NCI-H1930 (cell line): ENCODE measurements at places on chromosomes 4 and X.

- no peak for DNase-seq
Observed at GRCh38 chrX:80285131-80285773, 135.0 kb upstream of the TENT5D start.

DNA sequence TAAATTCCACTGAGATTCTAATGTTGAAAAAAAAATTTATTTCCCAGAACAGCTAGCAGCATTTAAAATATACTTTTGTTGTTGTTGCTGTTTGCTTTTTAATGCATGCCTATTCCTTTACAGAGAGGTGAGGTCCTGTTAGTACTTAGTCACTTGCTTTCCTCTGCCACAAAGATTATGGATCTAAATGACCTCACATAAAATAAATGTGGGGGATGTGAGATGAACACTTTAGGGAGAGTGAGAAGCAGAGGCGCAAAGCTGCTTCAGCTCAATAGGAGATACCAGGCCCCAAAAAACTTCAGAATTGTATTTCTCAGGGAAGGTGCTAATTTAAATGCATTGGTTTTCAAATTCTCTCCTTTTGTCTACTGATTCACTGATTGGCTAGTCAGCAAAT lies 4.0 kb downstream of the LDB2 start:
- no peak for DNase-seq

- DNase-seq, result no peak
Observed at GRCh38 chr4:111879539-111879938, 265.7 kb upstream of the FAM241A start.

DNA sequence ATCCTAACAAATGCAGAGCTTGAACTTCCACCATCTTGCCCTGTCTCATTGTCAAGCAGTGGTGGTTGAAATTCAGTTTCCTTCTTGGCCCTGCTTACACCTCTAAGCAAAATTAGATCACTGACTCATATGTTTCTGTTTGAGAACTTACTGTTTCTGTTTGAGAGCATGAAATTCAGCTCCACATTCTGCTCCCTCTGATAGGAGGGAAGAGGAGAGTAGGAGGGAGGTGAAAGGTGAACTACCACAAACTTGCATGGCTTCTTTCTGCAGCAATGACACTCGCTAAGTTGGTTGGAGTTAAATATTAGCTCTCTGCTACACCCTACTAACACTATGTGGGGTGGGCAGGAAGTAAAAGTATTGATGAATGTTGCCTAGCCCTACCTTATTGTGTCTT lies 117.8 kb upstream of the EDA2R start:
- no peak for DNase-seq

DNA sequence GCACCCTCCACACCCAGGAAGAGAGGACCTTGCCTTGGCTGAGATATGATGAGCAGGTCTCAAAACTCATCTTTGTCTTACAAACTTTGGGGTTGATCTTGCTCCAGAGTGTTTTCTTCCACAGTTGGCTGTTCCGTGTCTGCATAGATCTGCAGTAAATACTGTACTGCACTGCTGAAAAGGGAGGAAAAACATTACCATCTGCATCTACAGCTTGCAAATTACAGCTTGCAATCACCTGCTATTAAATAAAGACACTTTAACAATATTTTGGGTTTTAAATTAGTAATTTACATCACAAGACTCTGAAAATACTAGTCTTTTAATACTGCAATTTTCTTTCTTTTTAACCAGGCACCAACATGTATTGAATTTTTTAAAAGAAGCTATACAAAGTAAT lies 499.5 kb downstream of the STIM2 start:
- no peak for DNase-seq

DNA sequence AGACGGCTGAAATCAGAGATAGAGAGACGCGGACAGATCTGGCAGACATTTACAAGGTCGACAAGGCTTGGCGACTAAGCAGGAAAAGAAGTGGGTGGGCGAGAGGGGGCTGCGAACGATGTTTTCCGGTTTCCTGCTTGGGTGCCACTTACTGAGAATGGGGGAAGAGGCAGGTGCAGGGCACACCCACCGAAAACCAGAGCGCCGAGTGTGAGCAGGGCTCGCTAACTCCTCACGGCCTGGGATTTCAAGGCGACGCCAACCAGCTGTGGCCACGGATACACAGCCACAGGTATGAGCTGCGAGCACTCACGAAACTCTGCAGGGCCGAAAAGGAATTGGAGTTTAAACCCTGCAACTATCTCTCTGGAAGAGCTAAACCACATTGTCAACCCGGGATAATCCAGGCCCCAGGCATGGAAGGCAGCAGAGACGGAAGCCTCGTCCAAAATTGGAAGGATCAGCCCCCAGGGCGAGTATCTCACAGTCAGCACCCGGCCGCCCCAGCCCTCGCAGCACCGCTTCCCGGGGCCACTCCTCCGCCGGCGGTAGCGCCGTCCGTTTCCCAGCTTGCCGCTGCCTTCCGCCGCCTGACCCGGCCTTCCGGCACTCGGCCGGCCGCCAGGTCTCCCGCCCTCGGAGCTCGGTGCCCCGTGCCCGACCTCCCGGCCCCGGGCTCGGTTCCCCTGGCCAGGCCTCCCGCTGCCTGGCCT lies 778 bp downstream of the CASP3 start:
- no peak for DNase-seq

DNA sequence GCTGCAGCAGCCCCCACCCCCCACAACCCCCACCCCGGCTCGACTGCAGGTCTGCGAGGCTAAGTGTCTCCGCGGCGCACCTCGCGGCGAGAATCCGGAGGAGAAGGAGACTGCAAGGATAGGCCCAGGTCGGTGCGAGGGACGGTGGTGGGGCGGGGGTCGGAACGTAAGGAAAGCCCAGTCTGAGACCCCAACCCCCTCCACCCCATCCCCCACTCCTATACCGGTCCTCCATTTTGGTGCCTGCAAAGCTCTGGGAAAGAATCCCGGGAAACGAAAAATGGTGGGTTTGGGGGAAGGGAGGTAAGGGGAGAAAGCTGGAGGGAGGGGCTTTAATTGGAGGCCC lies 614 bp downstream of the BEX3 start:
- DNase-seq, result no peak

GRCh38 chr4:107624024-107624423 lies 96.0 kb downstream of the PAPSS1 start:
- no peak for DNase-seq
